ENCODE measurements at places on chromosomes 7 and 10.

GRCh38 chr10:27512548-27512947 is 8.4 kb downstream of the RAB18 start:
- DNase-seq = no peak

DNA sequence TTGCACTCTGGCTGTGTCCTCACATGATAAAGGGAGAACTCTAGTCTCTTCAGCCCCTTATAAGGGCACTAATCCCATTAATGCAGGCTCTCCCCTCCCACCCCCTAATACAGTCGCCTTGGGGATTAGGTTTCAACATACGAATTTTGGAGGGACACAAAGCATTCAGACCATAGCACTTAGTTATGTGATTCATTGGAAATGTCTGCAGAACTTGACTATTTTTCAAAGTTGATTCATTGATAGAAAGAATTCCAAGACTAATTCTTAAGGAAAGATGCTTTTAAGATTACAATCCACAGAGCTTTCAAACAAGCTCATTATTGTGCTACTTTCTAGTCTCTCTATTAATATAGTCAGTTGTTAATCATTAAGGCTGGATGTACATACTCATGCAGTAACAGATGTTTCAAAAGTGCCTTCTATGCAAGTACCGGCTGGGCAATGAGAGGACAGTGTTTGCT is 85.3 kb upstream of the RPA3 start:
- DNase-seq = no peak

- no peak for DNase-seq
These were observed 64.0 kb upstream of the DUSP5 start for GRCh38 chr10:110433740-110434139.

GRCh38 chr7:135169141-135169963 is 1.2 kb downstream of the CYREN start:
- DNase-seq = no peak

DNA sequence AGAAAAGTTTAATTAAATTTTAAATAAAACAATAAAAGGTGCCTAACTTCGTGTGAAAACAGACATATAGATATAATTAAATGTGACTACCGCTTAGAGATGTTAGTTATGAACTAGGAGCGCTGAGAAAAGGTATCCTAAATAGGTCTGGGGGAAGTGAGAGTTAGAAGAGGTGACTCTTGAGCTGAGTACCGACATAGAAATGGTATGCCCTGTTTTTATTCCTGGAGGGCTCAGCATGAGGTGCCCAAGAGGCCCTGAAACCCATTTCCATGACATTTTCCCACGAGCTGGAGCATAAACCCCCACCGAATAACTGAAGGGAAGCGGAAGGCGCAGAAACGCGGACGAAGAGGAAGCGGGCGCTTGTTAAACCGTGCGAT is 433 bp upstream of the STARD3NL start:
- no peak for DNase-seq

Data from Right ventricle myocardium inferior (tissue), 1 donor.